Right hindlimb (tissue), 1 donor: ENCODE measurements at places on chromosomes 6 and 20.
A peak's percentile ranks its signal among the peaks of the same experiment; 100 is the strongest.

DNA sequence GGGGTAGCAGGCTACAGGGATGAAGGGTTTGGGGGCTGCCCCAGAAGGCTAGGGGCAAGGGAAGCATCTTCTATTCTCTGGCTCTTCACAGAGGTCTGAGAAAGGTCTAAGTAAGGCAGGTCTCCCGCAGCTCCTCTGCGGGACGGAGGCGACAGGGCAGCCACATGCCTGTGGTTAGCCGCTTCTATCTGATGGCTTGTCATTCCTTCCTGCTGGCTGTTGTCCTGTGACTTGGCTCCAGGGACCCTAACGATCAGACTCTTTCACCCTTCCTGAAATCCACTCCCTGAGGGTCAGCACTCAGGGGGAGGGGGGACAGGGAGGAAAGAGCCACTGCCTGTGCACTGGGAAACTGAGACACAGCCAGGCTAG lies 673 bp downstream of the CST7 start:
- DNase-seq, result no peak

GRCh38 chr6:90216072-90216977 lies 80.3 kb downstream of the BACH2 start:
- DNase-seq, result peak; percentile 56

- DNase-seq, result no peak
These were observed 49.4 kb upstream of the COL10A1 start for GRCh38 chr6:116175344-116175743.

GRCh38 chr6:41332842-41333736 lies 2.3 kb upstream of the NCR2 start:
- DNase-seq, result no peak

DNA sequence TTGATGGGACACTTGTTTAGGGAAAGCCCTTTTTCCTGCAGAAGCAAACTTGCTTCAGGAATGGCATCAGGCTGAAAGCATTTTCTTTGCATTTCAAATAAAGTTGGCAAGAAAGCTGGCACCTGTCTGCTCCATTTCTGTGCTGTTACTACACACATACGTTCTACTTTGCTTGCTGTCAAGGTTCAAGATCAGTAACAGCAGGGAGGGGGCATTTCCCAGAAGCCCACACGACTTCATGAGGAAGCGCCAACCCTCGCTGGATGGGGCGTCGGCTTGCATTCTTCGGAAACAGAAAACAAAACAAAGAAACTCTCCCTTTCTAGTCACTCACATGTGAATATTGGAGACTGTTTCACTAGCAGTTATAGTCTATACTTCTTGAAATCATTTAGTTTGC lies 46.4 kb downstream of the AKAP12 start:
- DNase-seq, result peak; percentile 34

- no peak for DNase-seq
These were observed 49.7 kb downstream of the PROKR2 start for GRCh38 chr20:5267092-5267491.

GRCh38 chr20:57749131-57749690 lies 39.4 kb upstream of the PMEPA1 start:
- DNase-seq, result no peak

GRCh38 chr20:10219452-10219791 lies 792 bp downstream of the SNAP25 start:
- peak; percentile 92 for DNase-seq

DNA sequence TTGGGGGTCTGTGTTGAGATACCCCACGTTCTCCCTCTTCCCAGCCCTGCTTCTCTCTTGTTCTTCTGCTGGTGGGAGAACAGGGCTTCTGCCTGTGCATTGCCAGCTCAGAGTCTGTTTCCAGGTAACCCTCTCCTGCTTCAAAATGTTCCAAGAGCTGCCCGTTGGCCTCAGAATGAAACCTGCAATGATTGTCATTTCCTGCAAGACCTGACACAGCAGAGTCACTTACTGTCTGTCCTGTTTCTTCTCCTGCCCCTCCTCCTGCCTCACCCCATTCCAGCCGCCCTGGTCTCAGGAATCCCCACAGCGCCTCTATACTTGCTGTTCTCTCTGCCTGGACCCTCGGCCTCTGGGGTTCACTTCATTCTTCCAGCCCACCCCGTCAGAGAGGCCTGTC lies 81.4 kb upstream of the ARID1B start:
- no peak for DNase-seq

- DNase-seq, result no peak
These were observed 26.4 kb upstream of the MPC1 start for GRCh38 chr6:166408936-166409755.

- DNase-seq, result no peak
These were observed 53.9 kb upstream of the LAMP5 start for GRCh38 chr20:9460518-9460917.

DNA sequence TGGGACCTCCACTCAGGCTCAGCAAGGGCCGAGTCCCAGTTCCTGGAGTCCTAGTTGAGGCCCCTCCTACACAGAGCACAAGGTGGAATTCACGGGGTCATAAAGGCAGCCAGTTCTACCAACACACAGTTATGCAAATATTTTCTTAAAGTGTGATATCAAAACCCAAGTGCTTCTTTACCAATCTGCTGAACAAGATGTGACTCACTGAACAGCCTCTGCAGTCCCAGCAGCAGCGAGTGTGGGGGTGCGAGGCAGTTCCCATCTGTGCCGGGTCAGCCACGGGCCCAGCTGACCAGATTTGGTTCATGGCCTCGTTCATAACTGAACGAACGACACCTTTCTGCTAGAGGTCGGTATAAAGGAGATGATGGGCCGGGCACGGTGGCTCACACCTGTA lies 4.5 kb upstream of the TCEA2 start:
- DNase-seq, result no peak

GRCh38 chr6:167683028-167683862 lies 143.5 kb upstream of the AFDN start:
- peak; percentile 73 for DNase-seq

GRCh38 chr20:31966991-31967655 lies 828 bp upstream of the XKR7 start:
- no peak for DNase-seq

DNA sequence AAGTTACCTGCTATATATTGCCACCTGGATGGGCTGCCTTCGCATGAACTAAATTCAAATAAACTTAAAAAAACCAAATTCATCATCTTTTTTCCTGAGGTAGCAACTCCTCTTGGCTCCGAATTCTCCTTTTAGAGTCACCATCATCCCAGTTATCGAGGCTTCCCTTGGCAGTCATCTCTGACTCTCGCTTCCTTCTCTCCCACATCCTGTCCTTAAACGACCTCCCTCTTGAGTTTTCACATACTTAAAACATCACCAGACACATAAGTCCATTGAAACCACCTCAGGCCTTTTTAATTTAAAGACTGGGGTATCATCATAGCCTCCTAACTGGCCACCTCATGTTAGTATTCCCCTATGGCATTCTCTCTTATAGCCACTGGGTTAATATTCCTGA lies 296.1 kb upstream of the FLRT3 start:
- no peak for DNase-seq

DNA sequence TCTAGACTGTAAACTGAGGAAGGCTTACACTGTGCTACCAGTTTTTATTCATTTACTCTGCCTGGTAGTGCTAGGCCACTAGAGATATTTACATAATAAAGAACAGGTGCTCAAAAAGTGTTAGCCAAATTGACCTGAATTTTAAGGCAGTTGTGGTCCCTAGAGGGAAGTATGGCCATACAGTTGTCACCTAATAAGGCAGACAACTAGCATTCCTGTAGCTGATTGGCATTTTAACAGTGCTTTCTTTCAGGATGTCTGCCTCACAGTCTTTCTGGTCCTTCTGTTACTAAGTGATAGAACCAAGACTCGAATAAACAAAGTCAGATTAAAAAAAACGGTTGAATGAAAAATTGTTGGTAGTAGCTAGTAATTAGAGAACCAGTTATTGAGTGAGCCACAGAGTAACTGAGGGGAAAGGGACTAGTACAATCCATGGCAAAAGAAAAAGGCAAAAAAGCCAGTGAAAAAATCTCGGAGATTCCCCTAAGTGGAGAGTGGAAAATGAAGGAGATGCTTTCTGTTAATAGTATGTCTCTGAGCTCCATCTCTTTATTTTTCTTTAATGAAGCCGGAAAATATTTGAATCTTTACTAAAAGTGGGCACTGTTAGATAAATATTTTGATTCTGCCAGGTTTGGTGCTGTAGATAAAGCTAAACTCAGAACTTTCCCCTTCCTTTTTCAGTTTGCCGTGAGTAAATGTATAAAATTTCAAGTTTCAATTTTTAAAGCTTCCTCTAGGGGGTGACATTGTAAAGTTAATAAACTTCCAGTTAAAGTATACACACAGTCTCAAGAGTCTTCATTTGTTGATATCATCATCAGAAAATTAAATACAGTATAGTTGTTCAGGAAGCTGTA lies 9.1 kb downstream of the VTA1 start:
- no peak for DNase-seq

DNA sequence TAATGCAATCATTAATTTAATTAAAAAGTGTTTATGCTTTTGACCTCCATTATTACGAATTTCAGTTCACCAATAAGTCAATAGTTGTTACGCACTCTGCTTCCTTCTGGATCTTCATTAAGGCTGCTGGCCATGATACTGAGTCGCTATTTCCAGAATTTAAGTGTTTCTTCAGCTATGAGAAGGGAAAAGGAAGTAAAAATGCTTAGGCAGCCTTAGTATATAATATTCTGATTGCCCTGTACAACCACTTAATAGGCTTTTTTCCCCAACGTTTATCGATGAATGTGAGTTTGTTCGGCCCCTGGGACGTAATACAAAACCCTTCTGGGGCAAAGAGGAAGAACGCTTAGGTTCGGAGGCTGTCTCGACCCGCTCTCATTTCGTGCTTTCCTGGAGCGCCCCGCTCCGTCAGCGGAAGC lies 644 bp downstream of the OARD1 start:
- no peak for DNase-seq

GRCh38 chr6:389622-390021 lies 1.9 kb upstream of the IRF4 start:
- DNase-seq, result no peak

- no peak for DNase-seq
These were observed 26.3 kb downstream of the FAM50B start for GRCh38 chr6:3875486-3875885.

GRCh38 chr6:28953039-28953584 lies 29.3 kb upstream of the TRIM27 start:
- DNase-seq, result peak; percentile 33

DNA sequence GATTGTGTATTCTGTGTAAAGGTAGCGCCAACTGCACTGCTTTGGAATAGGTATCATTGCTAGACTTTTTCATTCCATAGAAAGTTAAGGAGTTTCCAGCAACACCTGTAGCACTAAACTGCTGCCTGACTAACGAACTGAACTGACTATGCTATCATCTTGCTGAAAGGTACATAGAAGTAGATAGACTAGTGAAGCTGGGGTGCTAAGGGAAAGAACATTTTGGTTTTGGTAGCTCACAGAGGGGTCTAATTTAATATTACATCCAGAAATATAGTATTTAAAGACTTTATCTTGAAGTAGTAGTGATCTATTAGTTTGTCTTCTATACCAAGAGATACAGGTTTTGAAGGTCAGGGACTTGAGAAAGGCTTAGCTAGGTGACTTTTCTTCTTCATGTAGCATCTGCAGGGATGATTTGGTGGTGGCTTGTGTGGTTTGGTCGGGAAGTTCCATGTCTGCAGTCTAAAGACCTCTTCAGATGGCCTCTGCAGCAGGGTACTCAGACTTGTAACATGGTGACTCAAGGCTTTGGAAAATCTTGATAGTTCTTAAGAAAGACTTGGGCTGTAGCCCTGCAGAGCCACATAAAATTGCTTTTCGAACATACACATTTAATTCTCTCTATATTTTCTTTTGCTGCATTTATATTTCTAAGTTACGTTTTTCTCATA lies 10.2 kb downstream of the SENP6 start:
- no peak for DNase-seq

GRCh38 chr6:43412541-43412940 lies 14.8 kb upstream of the ABCC10 start:
- no peak for DNase-seq

DNA sequence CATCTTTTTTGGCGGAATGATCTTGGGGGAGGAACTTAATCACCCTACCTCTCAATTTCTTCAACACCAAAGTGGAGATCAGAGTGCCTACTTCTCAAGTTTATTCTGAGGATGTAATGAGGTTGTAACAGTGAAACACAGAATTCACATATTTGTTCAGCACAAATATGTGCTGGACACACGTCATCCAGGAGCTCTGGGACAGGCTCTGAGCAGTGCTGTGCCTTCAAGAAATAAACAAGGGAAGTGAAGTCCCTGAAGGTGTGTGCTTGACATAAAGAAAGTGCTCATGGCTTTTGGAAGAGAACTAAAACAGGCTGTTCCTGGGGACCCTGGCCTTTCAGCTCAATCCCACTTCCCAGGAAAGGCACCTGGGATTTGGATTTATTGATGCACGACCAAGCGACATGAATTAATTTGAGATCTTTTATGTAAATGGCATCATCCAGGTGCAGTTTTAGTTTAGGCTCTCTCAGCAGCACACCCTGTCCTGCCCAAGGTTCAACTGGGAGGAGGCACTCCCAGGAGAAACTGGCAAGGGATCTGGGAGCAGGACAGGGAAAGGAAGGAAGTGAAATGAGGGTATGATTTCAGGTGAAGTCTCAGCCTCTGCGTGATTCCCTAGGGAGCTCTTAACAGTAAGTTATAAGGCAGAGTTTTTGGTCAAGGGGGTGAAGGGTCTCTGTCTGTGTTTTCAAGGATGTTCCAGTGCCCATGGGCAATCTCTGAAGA lies 211.0 kb downstream of the FOXA2 start:
- DNase-seq, result no peak

DNA sequence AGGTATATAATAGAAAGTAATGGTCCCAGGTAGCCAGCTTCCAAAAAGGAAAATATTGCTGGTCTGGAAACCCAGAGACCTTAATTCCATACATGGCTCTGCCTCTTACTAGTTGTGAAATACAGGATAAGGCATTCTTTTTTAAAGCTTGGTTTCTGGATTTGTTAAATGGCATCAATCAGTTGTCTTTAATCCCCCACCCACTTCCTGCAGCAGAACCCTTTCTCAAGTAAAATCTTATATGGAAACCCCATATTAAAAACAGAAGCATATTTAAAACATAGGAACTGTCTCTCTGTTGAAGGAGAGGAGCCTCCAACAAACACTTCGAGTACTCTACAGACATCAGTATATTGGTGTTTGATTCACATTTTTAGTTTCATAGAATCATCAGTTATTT lies 6.2 kb upstream of the LCA5 start:
- no peak for DNase-seq

GRCh38 chr6:130009146-130009545 lies 9.2 kb upstream of the L3MBTL3 start:
- DNase-seq, result no peak

DNA sequence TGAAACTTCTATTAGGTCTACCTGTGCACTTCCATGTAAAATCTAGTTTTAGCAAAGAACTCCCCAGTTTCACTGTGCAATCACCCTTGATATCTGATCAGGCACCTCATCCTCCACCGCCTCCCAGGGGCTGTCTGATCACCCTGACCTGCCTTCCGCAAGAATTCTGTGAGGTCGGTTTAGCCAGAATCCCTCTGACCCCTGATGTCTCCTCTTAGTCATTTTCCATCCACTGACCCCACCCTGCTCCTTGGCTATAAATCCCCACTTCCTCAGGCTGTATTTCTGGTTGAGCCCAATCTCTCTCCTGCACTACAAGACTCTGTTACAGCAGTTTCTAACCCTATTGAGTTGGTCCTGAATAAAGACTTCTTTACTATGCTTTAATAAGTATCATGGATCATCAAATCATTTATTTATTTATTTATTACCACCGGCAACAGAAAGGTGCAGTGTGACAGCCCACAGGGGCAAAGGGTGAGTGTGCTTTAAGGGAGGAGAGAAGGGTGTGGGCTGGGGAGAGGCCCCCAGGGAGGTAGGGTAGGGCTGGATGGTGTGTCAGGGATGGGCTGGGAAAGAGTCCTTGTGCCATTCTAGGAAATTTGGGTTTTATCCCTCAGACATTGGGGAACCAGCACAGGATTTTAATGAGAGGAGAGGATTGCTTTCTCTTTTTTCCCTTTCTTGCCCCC lies 11.2 kb upstream of the SERPINB6 start:
- no peak for DNase-seq
